Activated CD4-positive, alpha-beta T cell treated with anti-CD3 and anti-CD28 coated beads, Interleukin-2, amount 10 ng/mL, durations not matched to agents 7 days and 5 days (primary cell): ENCODE measurements at places on chromosomes 5 and 9. TPM values are rescaled to one million over a fixed set of nuclear protein-coding genes. Genes with fewer than 3 reads are reported as not detected.

DNA sequence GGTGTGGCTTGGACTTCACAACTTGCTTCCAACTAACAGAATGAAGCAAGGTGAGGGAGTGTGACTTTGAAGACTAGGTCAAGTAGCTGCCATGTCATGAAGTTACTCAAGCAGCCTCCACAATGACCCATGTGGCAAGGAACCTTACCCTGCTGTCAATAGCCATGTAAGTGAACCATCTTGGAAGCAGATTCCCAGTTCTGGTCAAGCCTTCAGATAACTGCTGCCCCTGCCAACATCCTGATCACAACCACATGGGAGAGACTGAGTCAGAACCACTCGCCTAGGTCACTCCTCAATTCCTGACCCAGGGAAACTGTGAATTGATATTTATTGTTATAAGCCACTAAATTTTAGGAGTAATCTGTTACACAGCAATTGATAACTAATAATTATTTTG lies 10.9 kb downstream of the ZCCHC10 start:
- DNase-seq = no peak
- peaks cover 32% of the 10 kb centered on the region for H3K36me3 ChIP-seq
- no peak overlapping the region for H3K4me3 ChIP-seq
- no peak overlapping the region for H3K27ac ChIP-seq

C9 gene
- total RNA-seq = not detected

DNA sequence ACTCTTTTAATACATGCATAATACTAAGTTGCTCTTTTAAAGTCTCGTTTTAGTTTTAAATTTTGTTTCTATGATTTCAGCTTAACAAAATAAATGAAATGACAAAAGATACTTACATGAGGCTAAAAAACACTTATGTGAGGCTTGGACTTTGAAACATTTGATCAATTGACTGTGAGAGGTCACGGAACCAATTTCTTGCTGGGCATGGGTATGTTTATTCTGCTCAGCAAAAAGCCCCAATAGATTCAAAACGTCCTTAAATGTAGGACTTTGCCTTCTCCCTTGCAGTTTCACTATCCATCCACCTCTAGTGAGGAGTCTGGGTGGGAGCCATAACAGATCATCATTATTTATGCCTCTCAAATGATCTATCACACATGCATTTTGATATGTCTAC lies 191.9 kb downstream of the ZSWIM6 start:
- H3K4me3 ChIP-seq = no peak overlapping the region
- no peak for DNase-seq
- H3K27ac ChIP-seq = no peak overlapping the region
- no peaks in the 10 kb centered on the region for H3K27me3 ChIP-seq
- peaks cover 3% of the 10 kb centered on the region for H3K36me3 ChIP-seq

LURAP1L gene
- total RNA-seq = not detected

CACNA1B gene
- total RNA-seq = not detected

DNA sequence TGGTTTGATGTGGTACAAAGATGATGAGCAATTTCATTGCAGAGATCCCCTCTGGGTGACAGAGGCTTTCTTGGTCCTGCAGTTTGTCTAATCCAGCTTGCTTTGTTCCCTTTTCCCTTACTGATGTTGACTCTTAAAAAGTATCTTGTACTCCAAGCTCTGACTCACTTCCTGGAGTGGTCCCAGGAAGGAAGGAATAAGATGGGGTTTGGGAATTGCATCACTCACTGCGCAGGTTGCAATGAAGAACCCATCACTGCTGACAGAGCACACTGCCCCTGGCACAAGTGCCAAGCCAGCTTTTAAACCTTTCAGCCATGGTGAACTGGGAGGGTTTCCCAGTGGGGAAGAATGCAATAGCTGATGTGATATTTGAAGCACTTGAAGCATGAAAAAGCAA lies 662.2 kb upstream of the CTNND2 start:
- H3K36me3 ChIP-seq = no peaks in the 10 kb centered on the region
- no peak overlapping the region for H3K4me3 ChIP-seq
- H3K27ac ChIP-seq = no peak overlapping the region
- H3K4me1 ChIP-seq = no peaks in the 10 kb centered on the region
- DNase-seq = no peak

DNA sequence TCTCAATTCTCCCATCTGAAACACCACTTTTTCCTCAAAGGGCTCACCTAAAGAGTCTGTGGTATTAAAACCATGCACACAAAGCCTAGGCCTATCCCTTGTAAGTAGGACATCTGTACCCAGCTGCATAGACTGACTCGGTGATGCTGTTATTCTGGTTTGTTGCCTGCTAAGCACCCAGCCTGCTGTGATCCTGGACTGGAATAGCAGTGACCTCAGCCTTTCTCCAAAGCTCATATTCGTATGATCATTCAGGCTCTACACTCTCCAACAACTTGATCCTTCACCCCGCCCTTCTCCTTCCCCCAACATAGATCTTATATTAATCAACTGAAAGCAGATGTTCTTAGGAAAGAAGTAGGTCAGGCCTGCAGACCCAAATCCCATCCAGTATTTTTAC lies 81.4 kb upstream of the WWC1 start:
- DNase-seq = no peak
- H3K4me3 ChIP-seq = no peak overlapping the region

- H3K4me1 ChIP-seq = peaks cover 9% of the 10 kb centered on the region
- peak; percentile 13 for DNase-seq
- H3K36me3 ChIP-seq = no peaks in the 10 kb centered on the region
- H3K27ac ChIP-seq = no peak within 1 kb of the TSS
Observed at GRCh38 chr5:149271716-149272563, at the start of gene AFAP1L1. TSS of gene AFAP1L1 (plus strand) at chr5:149271859. CDS start at chr5:149271969, 110 bp downstream.

- H3K36me3 ChIP-seq = no peaks in the 10 kb centered on the region
- no peak overlapping the region for H3K27ac ChIP-seq
- H3K4me1 ChIP-seq = no peaks in the 10 kb centered on the region
- no peak overlapping the region for H3K4me3 ChIP-seq
- DNase-seq = no peak
- no peaks in the 10 kb centered on the region for H3K27me3 ChIP-seq
Observed at GRCh38 chr5:19605846-19606407, 382.1 kb downstream of the CDH18 start.

- H3K4me1 ChIP-seq = no peaks in the 10 kb centered on the region
- H3K27ac ChIP-seq = no peak overlapping the region
- no peaks in the 10 kb centered on the region for H3K36me3 ChIP-seq
- H3K4me3 ChIP-seq = no peak overlapping the region
- no peaks in the 10 kb centered on the region for H3K27me3 ChIP-seq
Observed at GRCh38 chr5:52443187-52443586, 344.5 kb upstream of the ITGA1 start.

DNA sequence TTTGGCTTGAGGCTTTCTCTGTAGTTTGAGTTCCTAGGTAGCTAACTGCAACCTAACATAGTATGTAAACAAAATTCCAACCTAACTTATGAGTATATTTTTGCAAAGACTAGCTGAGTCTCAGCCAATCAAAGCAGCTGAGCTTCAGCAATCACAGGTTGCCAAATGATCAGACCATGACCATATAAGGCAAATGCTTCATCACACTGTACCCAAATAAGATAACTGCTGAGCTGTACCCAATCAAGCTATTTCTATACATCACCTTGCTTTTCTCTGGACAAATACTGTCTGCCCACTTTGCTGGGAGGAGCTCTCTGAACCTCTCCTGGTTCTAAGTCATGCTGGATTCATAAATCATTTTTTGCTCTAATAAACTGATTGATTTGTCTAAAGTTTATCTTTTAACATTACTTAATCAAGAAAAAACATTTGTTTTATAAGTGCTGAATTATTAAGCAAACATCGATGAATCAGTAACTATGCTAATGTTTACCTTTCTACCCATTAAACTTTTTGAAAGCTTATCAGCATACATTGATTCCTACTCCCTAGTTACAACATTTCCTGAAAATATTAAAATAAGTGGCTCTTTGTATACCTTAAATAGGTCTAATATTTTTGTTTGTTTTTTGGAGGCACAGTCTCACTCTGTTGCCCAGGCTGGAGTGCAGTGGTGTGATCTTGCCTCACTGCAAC lies 129.7 kb upstream of the PCA3 start:
- H3K27ac ChIP-seq = no peak overlapping the region
- H3K4me3 ChIP-seq = no peak overlapping the region
- no peaks in the 10 kb centered on the region for H3K27me3 ChIP-seq
- H3K36me3 ChIP-seq = no peaks in the 10 kb centered on the region

INSYN2B gene
- total RNA-seq = not detected

GRCh38 chr9:112863746-112864145 lies 26.9 kb downstream of the SLC46A2 start:
- peaks cover 21% of the 10 kb centered on the region for H3K4me1 ChIP-seq
- no peak for DNase-seq
- H3K27me3 ChIP-seq = no peaks in the 10 kb centered on the region

NR4A3 gene
- 0.29 TPM for total RNA-seq

- no peak for DNase-seq
- H3K36me3 ChIP-seq = no peaks in the 10 kb centered on the region
- no peaks in the 10 kb centered on the region for H3K4me1 ChIP-seq
- H3K27ac ChIP-seq = no peak overlapping the region
Observed at GRCh38 chr5:16666130-16666882, 49.5 kb upstream of the RETREG1 start.

- H3K4me3 ChIP-seq = no peak overlapping the region
- H3K27me3 ChIP-seq = no peaks in the 10 kb centered on the region
- no peak for DNase-seq
- no peaks in the 10 kb centered on the region for H3K4me1 ChIP-seq
Observed at GRCh38 chr5:20129501-20129900, 141.5 kb upstream of the CDH18 start.

CSF2 gene
- total RNA-seq = 4.7 TPM
